Esophagus squamous epithelium (tissue), 5 donors: ENCODE measurements at places on chromosomes 5 and 9.

GRCh38 chr5:151661968-151662732 lies 24.6 kb downstream of the SPARC start:
- DNase-seq, result no peak

DNA sequence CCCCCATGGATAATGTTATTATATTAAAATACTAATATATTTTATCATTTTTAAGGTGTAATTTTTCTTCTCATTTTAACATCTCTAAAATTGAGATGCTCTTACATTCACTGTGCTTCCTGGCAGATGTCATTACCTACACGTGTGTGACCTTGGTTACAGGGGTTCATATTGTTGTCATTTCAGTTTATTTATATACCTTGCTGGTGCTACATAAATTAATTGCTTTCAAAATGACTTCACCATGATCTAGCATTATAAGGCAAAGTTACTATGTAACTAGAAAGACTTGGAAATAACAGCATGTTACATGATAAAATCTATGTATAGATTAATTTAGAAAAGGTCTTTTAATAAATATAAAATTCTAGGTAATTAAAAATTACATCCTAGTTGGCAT lies 60.9 kb downstream of the ARHGEF28 start:
- DNase-seq, result no peak

DNA sequence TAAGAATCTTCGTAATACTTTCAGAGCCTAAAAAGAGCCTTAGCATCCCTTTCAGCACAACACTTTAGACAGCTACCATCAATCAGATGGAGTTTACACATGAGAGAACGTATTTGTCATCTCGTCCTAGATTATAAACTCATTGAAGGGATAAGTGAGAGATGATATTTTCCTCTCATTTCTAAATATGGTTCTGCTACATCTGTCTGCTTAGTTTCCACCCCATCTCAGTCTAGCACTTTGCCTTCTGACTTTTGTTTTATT lies 208.4 kb upstream of the CD180 start:
- DNase-seq, result no peak

- DNase-seq, result no peak
Observed at GRCh38 chr9:89802781-89803355, 198.1 kb downstream of the GADD45G start.

DNA sequence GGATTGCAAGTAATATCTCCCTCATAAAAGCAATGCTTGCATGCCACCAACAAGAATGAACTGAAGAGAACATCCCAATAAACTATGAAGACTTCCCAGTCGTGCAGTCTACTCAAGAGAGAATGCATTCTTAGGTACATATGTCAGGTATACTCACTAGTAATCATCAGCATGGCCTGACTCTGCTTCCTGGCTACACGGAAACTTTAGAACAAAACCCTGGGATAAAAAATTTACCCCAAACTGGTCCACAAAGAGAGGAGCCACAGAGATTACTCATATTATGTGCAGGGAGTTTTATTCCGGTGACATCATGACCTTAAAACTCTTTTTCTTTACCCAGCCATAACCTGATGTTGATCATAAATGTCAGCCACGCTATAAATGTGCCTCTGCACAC lies 57.5 kb upstream of the PAPPA start:
- DNase-seq, result no peak
